ENCODE measurements at places on chromosomes 12 and 14. TPM values are rescaled to one million over a fixed set of nuclear protein-coding genes. Genes with fewer than 3 reads are reported as not detected.

RGS6 gene
- total RNA-seq: not detected

C1S gene
- total RNA-seq: 0.64 TPM

ATF7 gene
- total RNA-seq: 21.8 TPM

SRGAP1 gene
- 16.4 TPM for total RNA-seq

KRT73 gene
- total RNA-seq: not detected

SYNDIG1L gene
- total RNA-seq: not detected

SLC4A8 gene
- total RNA-seq: 3.4 TPM

- no peak for DNase-seq
These were observed 4.6 kb upstream of the OTUB2 start for GRCh38 chr14:94021416-94022157.

- no peak for DNase-seq
These were observed 90.8 kb upstream of the TMTC2 start for GRCh38 chr12:82595941-82596340.

DNA sequence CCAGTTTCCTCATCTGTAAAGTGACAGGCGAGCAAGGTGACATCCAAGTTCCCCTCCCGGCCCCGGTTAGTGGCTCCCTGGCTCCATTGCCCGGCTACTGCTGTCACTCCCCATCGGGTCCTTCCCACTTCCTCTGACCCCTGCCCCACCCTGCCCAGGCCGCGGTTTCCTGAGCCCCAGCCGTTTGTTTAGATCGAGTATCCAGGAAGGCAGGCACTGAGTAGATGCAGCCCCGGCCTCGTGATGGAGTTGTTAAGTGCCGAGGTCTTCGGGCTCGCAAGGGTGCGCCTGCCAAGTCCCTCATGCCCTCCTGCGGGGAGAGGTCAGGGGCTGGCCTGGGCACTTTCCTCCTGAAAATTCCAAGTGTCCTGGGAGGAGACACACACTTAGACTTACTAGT is 55.4 kb downstream of the TEAD4 start:
- DNase-seq: no peak

DNA sequence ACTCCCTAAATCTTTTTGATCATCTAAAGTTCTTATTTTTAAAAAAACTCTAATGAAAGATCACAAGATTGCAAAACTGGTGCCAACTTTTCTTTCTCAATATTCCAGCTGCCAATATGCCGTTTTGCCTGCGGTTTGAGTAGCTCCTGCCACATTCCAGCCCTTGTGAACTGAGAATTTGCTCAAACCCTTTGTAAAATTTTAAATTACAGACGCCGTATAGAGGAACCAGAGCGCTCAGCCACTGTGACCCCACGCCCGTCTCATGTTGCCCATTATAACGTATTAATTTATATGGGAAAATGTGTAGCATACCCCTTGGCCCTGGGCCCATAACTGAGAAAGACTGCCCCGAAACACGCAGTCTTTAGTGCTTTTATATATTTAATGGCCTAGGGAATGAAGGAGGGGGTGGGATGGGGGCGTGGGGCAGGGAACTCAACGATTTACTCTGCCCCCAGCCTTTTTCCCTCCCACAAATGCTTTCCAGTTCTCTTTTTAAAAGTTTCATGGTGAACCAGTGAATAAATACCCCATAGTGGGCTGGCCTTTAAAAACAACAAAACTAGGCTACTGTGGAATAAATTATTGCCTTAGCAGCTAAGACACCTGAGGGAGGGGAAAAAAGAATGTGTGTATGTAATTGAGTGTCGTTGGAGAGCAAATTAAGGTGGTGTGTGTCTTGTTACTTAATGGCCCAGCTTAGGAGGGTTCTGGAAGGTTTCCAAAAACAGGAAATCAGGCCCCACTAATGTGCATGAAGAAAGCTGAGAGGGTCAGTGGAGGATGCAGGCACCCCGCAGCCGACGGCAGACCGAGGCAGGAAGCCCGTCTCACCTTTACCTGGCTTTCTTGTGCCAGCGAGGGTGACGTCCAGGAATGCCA is 45.7 kb upstream of the RFLNA start:
- DNase-seq: no peak

DNA sequence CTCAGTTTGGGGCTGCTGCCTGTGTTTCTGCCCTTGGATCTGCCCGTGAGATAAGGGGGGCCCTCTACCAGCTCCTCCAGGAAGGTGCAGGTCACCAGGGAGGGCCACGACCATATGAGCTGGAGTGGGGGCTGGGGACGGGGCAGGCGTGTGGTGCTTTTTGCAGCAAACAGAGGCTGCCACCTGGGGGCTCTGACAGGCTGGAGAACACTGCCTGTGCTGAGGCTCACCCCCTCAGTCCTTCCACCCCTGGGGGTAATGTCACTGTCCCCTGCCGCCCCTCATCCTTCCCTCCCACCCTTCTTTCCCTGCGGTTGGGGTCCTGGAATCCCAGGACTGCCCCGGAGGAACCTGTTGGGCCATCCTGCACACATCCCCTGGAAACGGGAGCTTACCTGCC is 3.2 kb downstream of the PLD4 start:
- DNase-seq: no peak

DNA sequence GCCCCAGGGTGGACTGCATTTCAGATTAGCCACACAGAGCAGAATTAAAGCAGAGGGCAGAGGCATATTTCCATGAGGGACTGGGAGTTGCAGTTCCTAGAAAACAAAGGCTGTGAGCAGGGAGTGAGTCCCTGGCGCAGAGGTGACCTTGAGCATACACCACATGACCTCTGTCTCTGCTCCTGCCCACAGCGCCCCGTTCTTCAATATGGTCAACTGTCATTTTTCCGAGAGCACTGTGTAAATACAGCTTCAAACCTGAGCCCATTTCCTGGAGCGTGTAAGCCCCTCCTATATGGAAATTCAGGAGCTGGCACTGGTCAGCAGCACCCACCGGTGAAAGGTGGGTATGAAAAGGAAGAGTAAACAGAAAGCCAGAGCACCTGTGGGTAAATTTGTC is 192.2 kb upstream of the PELI2 start:
- no peak for DNase-seq

DNA sequence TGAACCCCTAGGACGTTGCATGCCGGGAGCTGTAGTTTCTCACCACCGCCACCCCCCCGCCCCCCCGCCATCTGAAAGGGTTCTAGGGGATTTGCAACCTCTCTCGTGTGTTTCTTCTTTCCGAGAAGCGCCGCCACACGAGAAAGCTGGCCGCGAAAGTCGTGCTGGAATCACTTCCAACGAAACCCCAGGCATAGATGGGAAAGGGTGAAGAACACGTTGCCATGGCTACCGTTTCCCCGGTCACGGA is 501 bp upstream of the HSP90B1 start:
- no peak for DNase-seq

DNA sequence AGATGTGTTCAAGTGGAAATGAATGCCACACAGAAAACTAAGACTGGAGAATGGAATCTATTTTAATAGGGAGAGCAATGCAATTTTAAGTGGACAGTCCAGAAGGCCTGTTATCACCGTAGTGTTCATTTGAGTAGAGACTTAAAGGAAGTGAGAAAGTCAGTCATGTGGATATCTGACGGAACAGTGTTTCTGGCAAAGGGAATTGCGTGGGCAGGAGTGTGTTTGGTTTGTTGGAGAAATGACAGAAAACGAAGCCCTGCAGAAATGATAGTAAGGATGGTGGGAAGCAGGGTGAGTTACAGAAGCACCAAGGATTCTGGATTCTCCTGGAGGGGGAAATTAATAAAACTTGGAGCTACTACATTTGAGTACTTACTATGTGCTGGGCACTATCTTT is 776.6 kb downstream of the MED13L start:
- no peak for DNase-seq

DNA sequence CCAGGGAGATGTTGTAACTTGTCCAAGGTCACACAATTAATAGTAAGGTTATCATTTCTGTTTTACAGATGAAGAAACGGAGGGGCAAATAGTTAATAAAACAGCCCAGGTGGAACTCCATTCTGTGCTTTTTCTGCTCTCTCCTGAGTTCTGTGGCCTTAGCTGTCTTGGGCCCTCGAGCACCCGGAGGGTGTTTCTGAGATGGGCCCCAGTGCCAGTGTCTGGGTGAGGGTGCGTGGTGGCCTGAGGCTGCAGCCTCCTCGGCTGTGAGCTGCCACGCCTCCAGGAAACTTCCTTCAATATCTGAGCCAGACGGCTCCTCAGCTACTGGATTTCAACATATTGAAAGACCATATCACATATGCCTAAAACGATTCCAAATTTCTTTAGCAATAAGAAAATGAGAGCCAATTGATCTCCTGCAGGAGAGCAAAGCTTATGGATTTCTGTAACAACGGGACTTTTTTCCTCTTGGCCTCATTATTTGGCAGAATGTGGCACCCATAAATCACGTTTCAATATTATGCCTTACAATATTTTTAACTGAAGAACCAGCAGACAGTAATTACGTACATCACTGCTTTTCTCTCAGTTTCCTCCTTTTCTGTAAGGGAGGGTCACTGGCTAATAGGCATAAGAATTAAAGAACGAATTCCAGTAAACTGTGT is 74.8 kb upstream of the DICER1 start:
- DNase-seq: no peak

- peak; percentile 74 for DNase-seq
These were observed 112.1 kb upstream of the FRMD6 start for GRCh38 chr14:51539571-51540037.

- no peak for DNase-seq
These were observed 77.3 kb downstream of the DAAM1 start for GRCh38 chr14:59265808-59266207.

DNA sequence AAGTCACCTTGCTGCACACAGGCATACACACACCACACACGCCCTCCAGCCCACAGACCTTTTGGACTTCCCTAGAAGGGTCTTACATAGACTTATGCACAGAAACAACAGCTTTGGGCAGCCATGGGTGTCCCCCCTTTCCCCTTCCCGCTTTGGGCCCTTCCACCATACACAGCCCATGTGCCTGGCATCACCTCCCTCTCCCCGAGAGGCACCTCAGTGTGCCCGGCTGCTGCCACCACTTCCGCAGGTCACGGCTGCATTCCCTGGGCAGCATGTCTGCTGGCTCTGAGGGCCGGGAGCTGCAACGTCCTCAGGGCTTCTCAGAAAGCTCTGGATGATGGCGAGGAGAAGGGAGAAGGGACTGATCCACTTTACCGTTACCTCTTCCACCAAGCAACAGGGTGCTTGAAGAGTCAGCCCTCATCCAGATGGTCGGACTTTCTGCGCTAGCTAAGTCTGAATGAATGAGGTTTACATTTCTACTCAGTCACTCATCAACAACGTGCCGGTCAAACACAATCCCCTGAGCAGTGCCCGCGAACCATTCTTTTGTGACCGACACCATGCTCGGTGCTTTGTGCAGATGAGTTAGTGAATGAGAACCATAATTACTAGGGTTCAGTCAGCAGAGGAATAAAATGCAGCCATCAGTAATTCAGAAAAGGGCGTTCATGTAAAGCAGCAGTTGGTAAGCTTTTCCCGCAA is 72.2 kb upstream of the BCL11B start:
- DNase-seq: no peak

- DNase-seq: no peak
These were observed 9.4 kb upstream of the ARID2 start for GRCh38 chr12:45720069-45720468.

Measured in glomerular endothelial cell (primary cell).